ENCODE measurements at places on chromosomes 11 and 22. TPM values are rescaled to one million over a fixed set of nuclear protein-coding genes. Genes with fewer than 3 reads are reported as not detected.

CNGA4 gene
- total RNA-seq: 0.92 TPM

CCDC116 gene
- total RNA-seq: 0.46 TPM

CRYBB2 gene
- 0.42 TPM for total RNA-seq

TECTA gene
- total RNA-seq: 1.2 TPM

GLB1L2 gene
- total RNA-seq: 9.8 TPM

TEX12 gene
- 1.3 TPM for total RNA-seq

E2F8 gene
- total RNA-seq: 0.80 TPM

BTG4 gene
- not detected for total RNA-seq

DNA sequence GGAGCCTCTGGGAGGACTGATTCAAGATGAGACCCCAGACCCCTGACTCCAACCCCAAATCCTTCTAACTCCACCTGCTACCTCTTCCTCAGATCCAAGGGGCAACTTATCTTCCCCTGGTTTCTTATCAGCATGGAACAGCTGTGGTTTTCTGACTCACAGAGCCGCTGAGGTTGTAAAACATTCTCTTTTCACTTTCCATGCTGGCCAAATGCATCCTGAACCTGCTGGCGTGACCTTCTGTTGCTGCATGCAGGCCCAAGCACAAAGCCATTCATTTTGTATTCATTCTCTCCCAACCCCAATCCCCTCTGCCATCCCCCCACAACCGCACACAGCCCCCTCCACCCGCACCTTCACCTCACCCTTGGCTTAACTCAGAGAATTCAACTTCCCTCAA lies 70.3 kb downstream of the SEZ6L start:
- DNase-seq: no peak

DNA sequence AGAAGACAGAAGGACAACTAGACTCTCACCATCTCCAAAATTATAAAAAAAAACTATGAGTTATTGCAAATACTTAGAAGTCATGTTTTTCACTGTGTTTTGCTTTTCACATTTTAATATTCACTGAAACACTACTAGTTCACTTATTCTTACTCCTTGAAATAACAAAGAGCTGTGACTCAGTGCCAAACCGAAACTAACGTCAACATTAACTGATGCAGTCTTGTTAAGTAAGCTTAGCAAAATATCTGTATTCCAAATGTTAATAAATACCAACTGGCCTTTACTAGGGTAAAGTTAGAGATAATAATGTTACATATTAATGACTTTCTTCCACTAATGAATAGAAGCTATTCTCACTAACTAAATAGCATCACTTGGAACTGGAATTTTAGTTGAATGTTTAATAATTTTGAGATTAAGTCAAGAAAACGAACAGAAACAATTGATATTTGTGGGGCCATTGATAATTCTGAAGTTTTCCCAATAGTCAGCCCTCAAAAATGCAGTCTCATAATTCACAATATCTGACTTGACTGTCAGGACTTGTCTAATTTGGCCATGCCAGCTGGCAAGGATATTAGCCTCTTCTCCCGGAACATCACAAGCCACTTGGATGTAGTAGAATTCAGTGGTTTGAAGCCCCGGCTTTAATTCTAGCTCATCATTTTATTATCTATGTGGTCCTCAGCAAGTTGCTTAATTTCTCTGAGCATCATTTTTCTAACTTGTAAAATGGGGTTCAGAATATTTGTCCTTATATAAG lies 230.1 kb upstream of the DDI1 start:
- DNase-seq: no peak

DNA sequence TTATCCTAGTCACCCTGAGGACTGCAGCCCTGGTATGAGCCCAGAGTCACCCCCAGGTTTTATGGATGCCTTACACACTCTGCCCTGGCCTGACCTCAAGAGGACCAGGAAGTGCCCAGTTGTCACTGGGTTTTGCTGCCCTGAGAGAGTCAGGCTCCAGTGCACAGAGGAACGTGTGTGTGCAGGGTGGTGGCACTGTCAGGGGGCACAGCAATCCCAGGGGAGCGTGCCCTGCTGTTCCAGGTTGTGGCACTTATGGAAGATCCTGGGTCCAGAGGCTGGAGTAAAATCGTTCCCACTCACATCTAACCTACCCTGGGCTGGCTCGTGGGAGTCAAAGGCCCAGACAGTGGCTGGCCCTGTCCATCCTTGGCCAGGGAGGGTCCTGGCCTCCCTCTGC lies 7.6 kb downstream of the APOBEC3A start:
- no peak for DNase-seq

DNA sequence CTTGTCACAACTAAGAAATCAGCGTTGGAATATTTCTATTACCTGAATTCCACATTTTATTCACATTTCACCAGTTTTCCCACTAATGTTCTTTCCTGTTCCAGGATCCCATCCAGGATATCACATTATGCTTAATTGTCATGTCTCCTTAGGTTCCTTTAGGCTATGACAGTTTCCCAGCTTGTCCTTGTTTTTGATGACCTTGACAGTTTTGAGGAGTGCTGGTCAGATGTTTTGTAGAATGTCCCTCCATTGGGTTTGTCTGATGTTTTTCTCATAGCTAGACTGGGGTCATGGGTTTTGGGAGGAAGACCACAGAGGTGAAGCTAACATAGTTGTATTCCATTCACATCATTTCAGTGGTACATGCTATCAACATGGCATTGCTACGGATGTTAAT lies 80.8 kb upstream of the HEPHL1 start:
- DNase-seq: no peak

DNA sequence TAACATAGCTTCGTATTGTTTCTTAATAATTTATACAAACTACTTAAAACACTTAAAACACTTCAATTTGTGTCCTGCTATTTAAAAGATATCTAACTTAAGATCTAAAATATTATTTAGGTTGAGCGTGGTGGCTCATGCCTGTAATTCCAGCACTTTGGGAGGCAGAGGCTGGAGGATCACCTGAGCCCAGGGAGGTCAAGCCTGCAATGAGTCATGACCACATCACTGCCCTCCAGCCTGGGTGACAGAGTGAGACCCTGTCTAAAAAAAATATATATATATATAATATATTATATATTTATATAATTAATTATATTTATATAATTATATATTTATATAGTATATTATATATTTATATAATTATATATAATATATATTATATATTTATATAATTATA lies 4.2 kb upstream of the CTR9 start:
- DNase-seq: no peak

DNA sequence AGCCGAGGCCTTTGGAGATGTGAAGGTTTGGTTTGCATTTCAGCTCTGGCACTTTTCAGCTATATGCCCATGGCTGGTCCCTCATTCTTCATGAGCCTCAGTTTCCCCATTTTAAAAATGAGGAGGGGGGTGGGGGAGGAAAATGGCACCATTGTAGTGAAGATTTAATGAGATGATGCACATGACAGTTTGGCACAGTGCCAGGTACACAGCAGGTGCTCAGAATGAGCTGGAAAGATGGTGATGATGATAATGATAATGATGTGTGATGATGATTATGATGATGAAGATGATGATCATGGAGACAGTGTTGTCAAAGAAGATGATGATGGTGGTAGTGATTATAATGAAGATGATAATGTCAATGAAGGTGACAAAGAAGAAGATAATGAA lies 24.3 kb upstream of the FGF3 start:
- no peak for DNase-seq

DNA sequence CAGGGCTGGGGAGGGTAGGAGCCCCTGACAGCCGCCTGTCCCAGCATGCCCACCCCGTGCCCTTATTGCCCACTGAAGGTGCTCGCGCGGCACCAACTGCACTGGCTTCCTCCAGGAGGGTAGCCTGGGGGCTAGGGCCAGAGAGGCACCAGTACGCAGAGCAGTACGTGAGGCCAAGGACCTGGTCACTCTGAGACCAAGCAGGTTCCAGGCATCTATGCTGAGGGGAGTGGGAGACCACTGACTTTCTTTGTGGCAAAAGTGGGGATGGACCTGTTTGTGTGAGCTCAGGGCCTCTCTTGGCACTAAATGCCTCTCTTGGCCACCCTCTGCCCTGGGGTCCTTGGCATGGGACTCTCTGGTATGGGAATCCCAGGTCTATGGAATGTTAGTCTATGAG lies 10.8 kb downstream of the GP1BB start:
- DNase-seq: no peak

DNA sequence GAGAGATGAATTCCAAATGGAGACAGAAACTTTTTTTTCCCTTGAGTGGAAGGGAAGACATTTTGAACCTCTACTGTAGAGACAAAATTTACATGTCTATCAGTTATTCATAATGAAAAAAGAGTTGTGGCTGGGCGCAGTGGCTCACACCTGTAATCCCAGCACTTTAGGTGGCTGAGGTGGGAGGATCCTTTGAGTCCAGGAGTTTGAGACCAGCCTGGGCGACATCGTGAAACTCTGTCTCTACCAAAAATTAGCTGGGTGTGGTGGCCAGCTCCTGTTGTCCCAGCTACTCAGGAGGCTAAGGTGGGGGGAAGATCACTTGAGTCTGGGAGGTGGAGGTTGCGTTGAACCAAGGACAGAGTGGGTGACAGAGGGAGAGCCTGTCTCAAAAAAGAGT lies 4.1 kb downstream of the EED start:
- DNase-seq: no peak

DNA sequence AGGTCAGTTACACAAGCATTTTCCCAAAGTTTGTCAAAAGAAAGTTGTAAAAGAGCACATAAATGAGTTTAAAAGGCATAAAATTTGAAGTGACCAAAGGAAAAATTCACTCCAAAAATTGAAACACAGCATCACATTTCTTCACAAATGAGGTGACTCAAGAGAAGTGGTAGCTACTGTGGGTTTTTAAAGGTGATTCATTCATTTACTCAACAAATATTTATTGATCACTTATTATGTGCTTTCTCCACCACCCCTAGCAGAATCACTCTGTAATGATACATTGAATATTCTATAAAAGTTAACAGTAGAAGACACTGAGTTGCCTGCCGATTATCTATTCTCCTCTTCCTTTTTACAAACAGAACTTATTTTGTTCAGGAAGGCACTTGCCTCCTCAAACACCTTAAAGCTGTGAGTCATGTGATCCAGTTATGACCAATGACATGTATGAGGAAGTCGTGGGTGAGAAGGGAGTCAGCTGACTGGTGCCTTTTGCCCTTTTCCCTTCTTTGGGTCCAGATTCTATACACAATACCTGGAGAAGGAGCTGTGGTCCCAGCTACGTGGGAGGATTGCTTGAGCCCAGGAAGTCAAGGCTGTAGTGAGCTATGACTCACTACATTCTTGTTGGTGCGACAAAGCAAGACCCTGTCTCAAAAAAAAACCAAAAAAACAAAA lies 67.7 kb upstream of the CLNS1A start:
- no peak for DNase-seq

GRCh38 chr11:8746331-8746974 lies 63.9 kb downstream of the RPL27A start:
- no peak for DNase-seq

GRCh38 chr22:42367980-42368378 lies 64.2 kb downstream of the NFAM1 start:
- DNase-seq: peak; percentile 51

- DNase-seq: no peak
These were observed 125.7 kb upstream of the C11orf58 start for GRCh38 chr11:16612566-16613261.

DNA sequence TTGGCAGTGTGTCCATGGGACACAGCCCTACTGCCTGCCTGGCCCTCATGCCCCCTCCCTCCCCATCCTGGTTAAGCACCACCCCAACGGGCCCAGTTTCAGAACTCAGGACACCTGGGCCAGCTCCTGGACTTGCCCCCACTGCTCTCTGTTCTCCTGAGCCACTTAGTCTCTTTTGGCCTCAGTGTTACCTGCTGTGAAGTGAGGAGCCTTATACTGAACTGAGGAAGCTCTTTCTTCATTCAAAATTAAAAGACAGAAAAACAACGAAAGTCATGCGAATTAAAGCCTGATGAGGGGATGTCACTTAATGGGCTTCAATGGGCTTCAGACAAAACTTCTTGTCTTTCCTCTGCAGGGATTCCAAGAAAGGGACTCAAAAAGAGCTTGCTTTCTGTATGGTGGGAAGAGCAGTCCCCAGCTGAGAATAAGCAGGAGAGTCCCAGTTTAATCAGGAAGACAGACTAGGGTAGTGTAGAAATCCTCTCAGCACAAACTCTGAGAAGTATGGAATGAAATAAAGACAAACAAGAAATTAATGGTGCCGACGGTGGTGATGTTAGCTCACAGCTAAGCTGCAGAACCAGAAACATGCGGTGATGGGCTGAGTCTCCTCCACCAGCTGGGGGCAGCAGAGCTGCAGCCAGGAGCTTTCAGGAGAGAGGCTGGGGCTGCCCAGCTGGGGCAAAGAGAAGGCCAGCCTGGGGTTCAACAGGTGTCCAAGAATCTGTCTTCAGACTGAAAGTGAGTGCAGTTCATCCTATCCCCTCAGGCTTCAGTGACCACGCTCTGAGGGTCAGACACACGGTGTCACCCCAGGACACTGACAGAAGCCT lies 101.0 kb downstream of the GGTLC2 start:
- DNase-seq: no peak

- DNase-seq: no peak
These were observed 57.5 kb upstream of the ALX4 start for GRCh38 chr11:44367452-44367851.

- no peak for DNase-seq
These were observed 14.2 kb downstream of the SHISAL1 start for GRCh38 chr22:44298406-44299091.

DNA sequence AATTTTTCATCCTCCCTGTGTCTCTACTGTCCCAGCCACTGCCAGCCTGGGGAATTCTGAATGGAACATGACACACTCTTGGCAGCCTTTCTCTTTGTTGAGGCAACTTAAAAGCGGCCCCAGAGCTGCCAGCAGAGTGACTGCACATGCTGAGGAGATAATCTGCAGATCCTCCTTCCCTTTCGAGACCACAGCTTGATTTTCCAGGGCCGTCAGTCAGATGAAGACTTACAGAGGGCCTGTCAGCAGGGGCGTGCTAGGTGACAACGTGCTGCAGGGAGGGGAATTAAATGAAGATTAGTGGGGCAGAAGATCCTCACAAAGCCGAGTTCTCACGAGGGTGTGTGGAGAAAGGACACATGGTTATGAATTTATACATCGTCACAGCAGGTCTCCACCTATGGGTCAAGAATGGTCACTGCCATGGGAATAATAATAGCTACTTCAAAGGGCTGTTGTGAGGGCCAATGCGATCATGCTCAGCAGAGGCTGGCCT lies 193.5 kb upstream of the PITPNB start:
- no peak for DNase-seq
